Smooth muscle cell of the brain vasculature (primary cell): ENCODE measurements at places on chromosomes 13 and 19.

GRCh38 chr13:52393572-52394357 is 12.2 kb downstream of the THSD1 start:
- DNase-seq, result no peak

GRCh38 chr19:7349961-7350711 is 1.4 kb downstream of the ARHGEF18 start:
- no peak for DNase-seq

DNA sequence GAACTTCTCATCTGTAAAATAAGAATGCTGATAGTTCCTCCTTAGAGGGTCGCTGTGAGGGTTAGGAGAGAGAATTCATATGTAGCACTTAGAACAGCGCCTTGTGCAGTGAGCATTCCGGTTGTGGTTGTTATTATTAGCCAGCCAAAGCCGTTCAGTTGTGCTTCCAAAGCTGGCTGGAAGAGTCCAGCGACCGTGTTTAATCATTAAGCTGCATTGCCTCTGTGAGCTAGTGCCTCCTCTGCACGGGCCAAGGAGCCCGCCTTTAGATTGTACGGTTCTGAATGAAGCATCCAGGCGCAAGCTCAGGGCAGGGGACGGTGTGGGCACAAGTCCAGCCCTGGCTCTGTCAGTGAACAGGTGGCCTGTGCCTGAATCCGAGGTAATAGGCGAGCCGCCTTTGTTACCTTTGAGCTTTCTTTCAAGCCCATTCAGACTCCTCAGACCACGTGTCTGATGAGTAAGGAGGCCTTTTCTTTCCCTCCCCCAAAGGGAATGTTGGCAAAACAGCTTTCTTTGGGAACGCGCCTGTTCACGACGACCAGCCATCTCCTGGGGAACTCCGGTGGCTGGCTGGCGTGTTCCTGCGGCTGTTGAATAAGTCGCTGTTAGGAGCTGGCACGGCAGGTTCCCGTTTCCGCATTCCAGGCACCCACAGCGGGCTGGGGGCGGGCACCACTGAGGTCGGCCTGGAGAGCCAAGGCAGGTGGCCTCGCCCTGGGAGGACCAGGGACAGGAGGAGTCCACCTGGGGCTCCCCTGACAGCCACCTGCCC is 25.1 kb downstream of the SIPA1L3 start:
- no peak for DNase-seq

GRCh38 chr19:44988896-44989556 is 12.2 kb upstream of the RELB start:
- DNase-seq, result peak; percentile 20

DNA sequence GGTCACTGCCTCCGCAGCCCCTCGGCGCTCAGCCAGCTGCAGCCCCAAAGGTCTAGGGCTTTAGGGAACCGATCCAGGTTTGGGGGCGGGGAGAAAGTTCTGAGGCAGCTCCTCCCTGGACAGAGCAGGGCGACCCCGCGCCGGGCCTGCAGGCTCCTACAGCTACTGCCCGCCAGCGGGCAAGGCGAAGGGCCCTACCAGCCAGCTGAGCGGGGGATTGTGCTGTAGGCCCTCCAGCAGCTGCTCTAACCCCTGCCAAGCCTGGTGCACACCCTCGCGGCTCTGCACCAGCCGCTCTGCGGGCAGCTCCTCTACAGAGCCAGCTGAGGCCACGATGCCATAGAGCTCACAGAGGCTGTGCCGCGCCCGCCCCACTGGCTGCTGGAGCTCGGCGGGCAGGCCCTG is 14.0 kb downstream of the PLIN4 start:
- no peak for DNase-seq

DNA sequence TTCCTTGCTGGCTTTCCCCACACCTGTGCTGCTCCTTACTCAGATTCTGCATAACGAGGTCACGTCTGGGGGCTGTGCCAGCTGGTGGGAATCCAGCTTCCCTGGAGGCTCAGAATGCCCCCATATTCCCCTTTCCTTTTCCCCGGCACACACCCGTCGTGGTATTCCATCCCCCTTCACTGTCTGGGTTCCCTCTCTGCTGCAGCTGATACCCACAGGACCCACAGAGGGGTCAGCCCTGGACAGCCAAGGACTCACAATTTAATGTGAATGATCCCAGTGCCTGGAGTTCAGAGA is 4.2 kb upstream of the MYH14 start:
- DNase-seq, result no peak

DNA sequence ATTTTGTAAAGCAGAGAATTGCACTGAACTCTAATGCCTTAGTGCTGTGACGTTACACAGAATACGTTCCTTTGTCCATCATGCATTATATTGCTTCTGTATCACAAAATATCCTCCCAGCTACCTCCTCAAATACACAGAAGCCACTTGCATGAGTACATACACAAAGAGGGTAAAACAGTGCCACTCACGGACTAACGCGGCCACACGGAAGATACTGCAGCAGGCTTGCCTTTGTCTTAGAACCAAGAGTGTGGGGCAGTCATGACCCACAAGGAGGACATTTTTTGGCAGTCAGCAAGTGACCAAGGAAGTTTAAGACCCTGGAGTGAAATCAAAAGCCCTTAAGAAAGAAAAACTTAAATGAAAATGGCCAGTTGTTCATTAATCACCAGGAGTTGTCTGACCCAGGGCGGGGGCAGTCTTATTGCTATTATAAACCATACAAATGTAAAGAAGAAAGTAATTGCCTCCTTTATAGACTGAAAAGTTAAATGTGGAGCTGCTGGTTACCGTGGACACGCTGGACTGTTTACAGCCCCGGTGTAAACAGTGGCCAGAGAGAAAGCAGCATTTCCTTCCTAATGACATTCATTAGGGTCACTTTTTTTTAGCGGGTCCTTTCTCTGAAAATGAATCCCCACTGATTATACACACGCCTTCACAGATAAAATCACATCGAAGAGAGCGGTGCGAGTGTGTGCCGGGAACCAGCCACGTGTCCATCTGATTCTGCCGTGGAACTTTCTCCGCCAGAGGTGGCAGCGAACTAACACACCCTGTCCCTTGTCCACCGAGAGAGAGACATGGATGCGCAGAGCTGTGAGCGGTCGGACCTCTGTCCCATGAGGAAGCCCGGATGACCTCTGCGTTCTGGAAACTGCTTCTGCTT is 66.8 kb downstream of the SOX1 start:
- no peak for DNase-seq

- no peak for DNase-seq
These were observed 11.1 kb downstream of the NTN5 start for GRCh38 chr19:48661711-48662090.

DNA sequence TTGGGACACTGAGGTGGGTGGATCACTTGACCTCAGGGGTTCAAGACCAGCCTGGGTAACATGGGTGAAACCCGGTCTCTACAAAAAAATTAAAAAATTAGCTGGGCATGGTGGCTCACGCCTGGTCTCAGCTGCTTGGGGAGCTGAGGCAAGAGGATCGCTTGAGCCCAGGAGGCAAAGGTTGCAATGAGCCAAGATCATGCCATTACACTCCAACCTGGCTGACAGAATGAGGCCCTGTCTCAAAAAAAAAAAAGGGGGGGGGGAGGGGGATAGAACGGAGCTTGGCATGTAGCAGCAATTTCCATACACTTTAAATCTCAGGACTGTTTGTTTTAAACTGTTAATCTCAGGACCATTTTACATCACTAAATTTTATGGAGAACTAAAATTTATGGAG is 2.2 kb downstream of the ACP7 start:
- no peak for DNase-seq

DNA sequence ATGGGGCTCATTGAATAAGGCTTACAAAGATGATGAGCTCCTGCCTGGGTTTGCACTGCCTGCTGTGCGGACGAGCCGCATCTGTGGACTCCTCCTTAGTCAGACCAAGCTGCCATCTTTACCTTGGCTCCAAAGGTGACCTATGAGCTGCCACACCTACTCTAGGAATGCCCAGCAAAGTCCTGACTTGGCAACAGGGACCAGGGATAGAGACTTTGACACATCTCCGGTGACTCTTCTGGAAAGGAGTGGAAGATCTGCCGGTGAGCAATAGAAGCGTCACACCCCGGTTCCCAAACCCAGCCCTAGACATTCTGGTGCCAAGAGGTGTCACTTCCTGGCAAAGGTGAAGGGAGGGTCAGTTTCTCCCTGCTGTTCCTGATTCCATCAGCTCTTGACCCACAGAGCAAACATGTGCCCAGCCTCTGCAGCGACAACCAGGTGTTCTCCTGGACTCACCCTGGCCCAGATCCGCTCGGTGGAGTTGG is 50.2 kb upstream of the GTF3A start:
- no peak for DNase-seq

- DNase-seq, result no peak
These were observed 31.6 kb downstream of the SIGLEC7 start for GRCh38 chr19:51173681-51174080.

DNA sequence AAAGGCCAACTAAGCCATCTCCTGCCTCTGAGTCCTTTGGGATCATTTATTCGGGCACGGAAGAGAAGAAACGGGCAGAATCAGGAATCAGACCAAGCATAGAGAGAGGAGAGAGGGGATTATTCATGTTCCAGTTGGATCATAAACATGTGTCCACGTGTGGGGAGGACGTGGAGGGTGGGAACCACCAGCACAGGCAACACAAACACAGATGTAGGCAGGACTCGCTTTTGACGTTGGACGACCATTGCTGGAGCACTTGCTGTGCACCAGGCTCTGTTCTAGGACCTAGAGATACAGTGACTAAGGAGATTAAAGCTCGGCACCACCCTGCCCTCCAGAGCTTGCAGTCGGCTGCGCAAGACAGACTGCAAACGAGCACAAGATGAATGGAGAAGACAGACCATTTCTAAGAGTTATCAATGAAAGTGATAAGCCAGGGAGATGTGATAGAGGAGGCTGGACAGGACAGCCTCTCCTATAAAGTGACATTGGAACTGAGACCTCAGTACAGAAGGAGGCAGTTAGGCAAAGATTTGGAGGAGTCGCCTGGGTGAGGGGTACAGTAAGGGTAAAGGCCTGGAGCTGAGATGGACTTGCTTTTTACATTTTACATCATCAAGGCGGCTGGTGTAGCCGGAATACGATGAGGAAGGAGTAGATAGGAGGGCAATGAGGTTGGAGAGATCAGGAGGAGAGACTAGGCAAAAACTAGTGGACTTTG is 716 bp downstream of the SH2D3A start:
- no peak for DNase-seq

- no peak for DNase-seq
These were observed 2.9 kb downstream of the PLEKHG2 start for GRCh38 chr19:39415111-39416046.

GRCh38 chr13:41811588-41812021 is 149.3 kb downstream of the VWA8 start:
- DNase-seq, result no peak

DNA sequence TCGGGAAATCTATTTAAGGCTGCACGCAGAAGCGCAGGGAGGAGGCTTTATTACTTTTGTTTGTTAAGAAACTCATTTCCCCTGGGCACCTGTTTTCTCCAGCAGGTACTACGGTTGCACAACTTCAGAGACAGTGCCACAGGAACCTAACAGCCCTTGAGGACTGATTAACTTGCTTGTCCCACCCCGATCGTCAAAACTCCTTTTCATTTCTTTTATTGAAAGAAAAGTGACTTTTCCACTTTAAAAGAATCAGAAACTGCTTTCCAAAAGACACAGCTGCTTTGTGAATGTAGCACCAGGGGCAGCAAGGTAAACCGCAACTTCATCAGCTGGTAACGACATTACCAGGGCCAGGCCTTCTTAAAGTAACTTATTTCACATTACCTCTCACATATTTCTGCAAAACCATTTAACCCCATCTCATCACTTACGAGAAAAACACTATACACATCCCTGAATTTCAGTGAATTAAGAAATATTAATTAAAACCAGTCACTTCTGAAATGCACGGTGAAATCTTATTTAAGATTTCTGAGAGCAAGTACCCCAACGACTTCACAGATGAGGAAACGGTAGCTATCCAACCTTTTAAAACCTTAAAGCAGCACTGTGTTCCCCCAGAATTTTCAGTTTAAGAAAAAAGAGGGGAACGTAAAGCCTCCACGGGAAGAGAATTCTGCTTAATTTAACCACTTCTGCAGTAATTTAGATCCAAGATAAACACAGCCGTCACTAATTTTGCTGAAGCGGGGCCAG is 1.4 kb downstream of the ANKRD10 start:
- DNase-seq, result no peak

DNA sequence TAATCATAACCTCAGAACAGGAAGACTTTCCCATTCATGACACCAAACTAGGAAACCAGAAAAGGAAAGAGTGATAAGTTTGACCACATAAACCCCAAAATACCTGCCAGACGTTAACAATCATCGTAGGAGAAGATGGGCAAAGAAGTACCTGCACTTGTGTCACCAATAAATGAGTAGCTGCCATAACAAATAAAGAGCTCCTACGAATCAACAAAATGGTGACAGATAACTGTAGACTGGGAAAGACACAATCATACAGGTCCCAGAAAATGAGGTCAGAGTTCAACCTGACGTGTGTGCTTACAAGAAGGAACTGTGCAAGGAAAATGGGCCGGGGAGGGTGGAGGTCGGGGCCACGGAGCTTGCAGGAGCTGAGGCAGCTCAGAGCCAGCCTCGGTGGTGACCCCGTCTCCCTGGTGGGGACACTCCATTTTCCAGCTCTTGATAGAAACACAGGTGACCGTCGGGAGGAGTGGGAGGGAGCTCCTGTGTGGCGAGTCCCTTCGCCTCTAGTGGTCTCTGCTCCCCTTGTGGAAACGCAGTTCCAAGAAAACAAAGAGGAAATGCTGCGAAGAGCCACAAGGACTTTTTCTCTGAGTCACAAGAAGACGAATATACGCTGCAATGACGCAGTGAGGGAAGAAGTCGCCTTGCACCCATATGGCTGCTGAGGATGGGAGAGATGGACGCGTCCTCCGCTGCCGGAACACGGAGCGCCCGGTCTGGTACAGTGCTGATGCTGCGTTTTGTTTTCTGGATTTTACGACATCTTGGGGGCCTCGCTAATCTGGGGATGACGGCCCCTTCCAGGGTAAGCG is 9.5 kb downstream of the PIP5K1C start:
- DNase-seq, result no peak

DNA sequence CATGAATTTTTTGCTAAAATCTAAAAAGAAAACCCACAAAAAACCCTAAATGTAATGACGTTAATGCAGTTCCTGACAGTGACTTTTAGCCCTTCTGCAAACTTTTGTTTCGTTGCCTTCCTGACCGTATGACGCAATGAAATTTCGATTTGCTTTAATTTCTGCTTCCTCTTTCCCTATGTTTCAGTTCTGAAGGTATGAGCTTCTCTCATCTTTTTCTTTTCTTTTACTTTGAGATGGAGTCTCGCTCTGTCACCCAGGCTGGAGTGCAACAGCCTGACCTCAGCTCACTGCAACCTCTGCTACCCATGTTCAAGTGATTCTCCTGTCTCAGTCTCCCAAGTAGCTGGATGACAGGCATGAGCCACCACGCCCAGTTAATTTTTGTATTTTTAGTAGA is 6.1 kb upstream of the LILRA5 start:
- no peak for DNase-seq

DNA sequence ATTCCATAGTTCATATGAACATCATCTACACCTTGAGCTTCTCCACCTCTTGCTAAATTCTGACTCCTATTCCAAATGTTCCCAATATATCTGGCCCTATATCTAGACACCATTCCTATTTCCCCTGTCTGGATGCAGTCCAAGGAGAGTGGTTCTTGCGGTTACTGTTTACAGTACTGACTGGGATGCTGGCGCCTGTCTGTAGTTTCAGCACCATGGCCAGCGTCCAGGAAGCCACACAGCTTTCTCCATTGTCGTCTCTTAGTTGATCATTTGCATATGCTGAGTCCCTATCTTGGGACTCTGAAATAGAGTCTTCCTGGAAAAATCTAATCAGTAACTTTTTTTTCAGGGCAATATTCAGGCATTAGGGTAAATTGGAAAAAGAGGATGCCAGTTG is 14.9 kb downstream of the LAIR2 start:
- no peak for DNase-seq

- DNase-seq, result no peak
These were observed 385.6 kb downstream of the UQCRFS1 start for GRCh38 chr19:28827382-28827781.

GRCh38 chr19:36483653-36484052 is 5.7 kb downstream of the ZNF566 start:
- DNase-seq, result no peak
